ENCODE measurements at places on chromosomes 12 and 14. TPM values are rescaled to one million over a fixed set of nuclear protein-coding genes. Genes with fewer than 3 reads are reported as not detected.
A peak's percentile ranks its signal among the peaks of the same experiment; 100 is the strongest.

- no peak for DNase-seq
Measured at GRCh38 chr12:49026101-49026500, 7.5 kb upstream of the PRKAG1 start.

GRCh38 chr12:91140026-91140931 is 29.0 kb upstream of the LUM start:
- peak; percentile 22 for DNase-seq

The RPAP3 gene
- total RNA-seq: 22.8 TPM

- no peak for DNase-seq
Measured at GRCh38 chr14:69630360-69630759, 19.0 kb downstream of the SUSD6 start.

The SDR39U1 gene
- 78.8 TPM for total RNA-seq

GRCh38 chr12:99253068-99253467 is 394.5 kb upstream of the GARIN6 start:
- DNase-seq: no peak

DNA sequence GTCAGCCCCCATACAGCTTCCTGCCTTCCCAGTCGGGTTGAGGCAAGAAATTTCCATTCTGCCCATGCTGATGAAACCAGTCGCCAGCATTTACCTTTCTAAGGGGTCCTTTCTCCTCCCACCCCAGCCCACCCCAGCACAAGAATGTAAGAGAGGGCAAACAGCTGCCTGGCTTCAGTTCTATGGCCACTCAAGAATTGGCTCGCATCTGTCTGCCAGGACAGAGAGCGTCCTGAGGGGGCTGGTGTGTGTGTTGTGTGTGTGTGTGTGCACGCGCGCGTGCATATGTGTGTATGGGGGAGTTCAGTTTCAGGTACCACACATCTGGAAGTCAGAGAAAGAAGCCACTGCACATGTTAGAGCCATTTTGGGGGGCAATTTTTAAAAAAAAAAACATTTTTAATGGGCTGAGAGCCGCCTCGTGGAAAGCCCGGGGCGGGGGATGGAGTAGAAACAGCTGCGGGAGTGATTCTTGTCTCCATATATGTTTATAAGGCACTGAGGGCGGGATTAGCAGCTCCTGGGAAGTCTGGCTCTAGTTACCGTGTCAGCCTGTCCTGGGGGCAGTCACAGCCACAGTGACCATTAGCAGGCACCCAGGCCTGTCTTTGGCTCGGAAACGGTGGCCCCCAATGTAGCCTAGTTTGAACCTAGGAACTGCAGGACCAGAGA is at the start of gene WNT5B:
Gene WNT5B, plus strand, starts transcription at position 566 of the 672 bp plus-strand sequence. CDS start 2,124 bp downstream, outside the sequence.
- DNase-seq: no peak

The KRT79 gene
- total RNA-seq: 0.77 TPM

The SLC8A3 gene
- 5.9 TPM for total RNA-seq

DNA sequence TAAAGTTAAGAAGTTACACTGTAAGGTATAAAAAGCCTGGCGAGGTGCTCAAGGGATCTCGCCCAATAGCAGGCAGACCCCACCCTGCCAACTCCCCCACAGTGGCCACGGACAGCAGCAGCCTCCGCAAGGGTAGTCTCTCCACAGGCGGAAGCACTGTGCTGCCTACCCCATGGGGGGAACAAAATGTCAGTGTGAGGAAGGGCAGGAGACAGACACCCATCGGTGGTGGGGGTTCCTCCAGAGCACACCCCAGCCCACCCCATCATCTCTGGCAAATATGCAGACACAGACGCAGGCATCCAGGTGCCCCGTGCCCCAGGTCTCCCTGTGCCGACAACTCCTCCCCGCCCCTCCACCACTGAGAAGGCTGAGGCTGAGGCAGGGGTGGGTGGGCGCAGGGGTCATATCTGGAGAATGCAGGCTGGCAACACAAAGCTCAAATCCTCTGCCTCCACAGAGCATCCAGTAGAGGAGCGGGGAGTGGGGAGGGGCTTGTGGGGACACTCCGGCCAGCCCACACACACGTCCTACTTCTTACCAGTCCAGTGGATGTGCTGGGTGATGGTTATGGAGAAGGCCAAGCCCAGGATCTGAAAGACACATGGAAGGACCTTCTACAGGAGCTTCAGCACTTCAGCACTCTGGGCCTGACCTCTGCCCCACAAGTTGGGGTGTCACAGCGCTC is 68.3 kb upstream of the DDX11 start:
- no peak for DNase-seq

GRCh38 chr14:100538351-100539002 is 48.7 kb downstream of the BEGAIN start:
- peak; percentile 18 for DNase-seq

The RHEBL1 gene
- total RNA-seq: 0.24 TPM

GRCh38 chr12:112870267-112870980 is 36.3 kb upstream of the OAS1 start:
- DNase-seq: no peak

All from left cardiac atrium (tissue), 4 donors.